ENCODE measurements at places on chromosomes 7 and 10.

DNA sequence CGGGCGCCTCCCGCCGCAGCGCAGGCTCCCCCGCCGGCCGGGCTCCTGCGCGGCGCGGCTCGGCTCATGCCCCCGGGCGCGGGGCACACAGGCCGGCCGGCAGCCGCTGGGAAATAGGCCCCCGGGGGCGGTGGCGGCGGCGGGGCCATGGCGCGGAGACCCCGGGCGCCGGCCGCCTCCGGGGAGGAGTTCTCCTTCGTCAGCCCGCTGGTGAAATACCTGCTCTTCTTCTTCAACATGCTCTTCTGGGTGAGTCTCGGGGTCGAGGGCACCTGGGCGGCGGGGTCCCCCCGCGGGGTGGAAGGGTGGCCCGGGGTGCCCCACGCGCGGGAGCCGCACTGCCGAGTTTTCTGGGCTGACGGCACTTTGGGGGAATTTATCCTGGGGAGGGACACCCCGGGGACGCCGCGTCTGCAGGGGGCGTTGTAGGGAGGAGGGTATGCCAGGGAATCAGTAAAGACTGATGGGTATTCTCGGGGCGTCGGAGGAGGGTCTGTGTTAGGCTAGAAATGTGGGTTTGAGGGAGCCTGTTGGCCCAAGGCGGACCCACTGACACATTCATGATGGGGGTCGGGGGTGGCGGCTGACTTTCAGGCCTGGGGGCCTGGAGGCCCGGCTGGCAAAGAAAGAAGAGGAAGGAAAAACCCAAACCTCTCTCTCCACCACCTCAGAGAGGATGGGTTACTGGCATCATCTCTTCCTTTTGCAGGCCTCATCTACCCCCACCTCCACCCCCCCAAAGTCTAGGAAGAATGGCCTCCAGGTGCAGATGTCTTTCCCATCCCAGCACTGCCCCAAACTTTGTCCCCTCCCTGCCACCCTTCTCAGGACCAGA lies 544 bp downstream of the TSPAN33 start:
- H3K4me1 ChIP-seq: peaks cover 11% of the 10 kb centered on the region
- no peak overlapping the region for H3K27ac ChIP-seq
- H3K27me3 ChIP-seq: peaks cover 6% of the 10 kb centered on the region
- no peak for DNase-seq

GRCh38 chr7:27581119-27581518 lies 81.6 kb downstream of the HIBADH start:
- no peaks in the 10 kb centered on the region for H3K36me3 ChIP-seq
- DNase-seq: no peak
- H3K27ac ChIP-seq: no peak overlapping the region
- no peaks in the 10 kb centered on the region for H3K4me1 ChIP-seq
- no peak overlapping the region for H3K4me3 ChIP-seq
- H3K27me3 ChIP-seq: no peaks in the 10 kb centered on the region

DNA sequence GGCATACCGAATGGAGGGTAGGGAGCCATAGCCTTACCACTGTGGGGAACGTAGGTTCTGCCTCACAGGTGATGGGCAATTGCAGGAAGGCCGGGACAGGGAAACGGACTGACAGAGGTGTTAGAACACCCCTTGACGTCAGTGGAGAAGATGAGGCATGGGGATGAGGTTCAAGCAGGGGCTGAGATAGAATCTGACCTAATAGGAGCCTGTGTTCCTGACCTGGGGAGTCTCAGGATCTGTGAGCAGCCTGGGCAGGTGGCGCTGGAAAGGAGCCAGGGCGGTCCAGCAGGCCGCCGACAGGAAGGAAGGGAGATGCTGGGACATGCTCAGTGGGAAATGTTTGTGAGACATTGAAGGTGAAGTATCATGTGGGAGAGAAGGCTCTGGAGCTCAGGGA lies 109.4 kb downstream of the WDFY4 start:
- H3K4me3 ChIP-seq: no peak overlapping the region
- peaks cover 15% of the 10 kb centered on the region for H3K4me1 ChIP-seq
- no peaks in the 10 kb centered on the region for H3K36me3 ChIP-seq
- no peak overlapping the region for H3K27ac ChIP-seq

DNA sequence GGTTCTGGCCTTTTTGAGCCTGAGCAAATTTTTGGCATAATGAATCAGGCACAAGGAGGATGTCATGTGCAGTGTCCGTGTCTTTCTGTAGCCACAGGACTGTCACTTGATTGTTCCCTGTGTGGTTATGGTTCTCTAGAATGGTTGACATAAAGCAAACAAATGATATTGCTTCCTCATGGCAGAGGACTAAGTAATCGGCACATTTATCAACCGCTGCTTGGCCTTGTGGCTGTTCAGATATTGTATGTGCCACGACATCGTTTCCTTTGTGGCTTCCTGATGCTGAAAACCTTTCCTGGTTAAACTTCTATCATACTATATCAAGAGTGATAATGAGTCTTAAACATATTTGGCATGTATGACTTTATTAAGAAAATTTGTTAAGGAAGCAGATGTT lies 598.8 kb downstream of the SUGCT start:
- no peaks in the 10 kb centered on the region for H3K27me3 ChIP-seq
- no peak overlapping the region for H3K4me3 ChIP-seq
- no peaks in the 10 kb centered on the region for H3K36me3 ChIP-seq
- peak overlapping the region; percentile 2 for H3K27ac ChIP-seq

DNA sequence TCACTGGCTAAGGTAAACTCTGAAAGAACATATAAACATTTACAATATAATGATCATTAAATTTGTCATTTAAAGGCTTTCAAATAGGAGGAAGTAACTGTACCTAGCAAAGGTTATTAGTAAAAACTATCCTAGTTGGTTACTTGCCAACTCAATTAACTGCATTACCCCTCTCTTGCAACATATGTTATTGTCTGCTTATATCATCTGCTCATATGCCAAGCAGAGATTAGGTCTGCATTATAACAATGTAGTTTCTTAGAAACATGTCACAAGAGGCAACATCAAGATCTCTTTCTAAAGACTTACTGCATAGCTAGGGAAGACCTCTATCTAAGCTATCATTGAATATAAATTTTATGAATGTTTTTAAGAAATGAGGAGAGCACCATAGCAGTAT lies 132.5 kb downstream of the RELN start:
- H3K27me3 ChIP-seq: no peaks in the 10 kb centered on the region
- no peak for DNase-seq
- no peaks in the 10 kb centered on the region for H3K4me1 ChIP-seq
- no peak overlapping the region for H3K27ac ChIP-seq
- no peak overlapping the region for H3K4me3 ChIP-seq
- H3K36me3 ChIP-seq: no peaks in the 10 kb centered on the region

GRCh38 chr10:86298501-86299001 lies 68.0 kb downstream of the GRID1 start:
- H3K4me3 ChIP-seq: no peak overlapping the region
- DNase-seq: no peak
- H3K36me3 ChIP-seq: no peaks in the 10 kb centered on the region
- no peak overlapping the region for H3K27ac ChIP-seq
- H3K27me3 ChIP-seq: no peaks in the 10 kb centered on the region

DNA sequence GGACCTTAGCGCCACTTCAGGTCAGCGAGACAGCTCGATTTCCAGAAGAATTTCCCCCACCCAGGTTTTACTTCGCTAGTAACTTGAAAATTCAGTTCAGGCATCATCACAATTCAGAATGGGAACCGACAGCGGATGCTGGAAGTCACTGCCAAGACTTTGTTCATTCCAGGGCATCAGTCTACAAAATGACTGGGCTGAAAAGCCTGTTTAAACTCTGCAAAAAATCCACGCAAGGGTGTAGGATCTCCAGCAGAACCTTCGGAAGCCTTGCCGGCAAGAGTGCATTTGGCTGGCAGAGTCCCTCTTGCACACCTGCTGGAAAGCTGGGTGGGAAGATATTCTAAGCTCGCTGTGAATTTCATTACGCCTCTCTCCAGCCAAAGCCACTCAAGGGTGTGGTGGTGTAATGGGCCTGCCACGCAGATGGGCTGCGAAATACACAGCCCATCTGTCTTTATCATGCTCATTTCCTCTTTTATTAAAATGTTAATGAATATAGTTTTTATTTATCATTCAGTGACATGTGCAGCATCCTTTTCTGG lies 672.0 kb upstream of the FOXK1 start:
- DNase-seq: no peak
- no peaks in the 10 kb centered on the region for H3K27me3 ChIP-seq
- H3K4me1 ChIP-seq: no peaks in the 10 kb centered on the region
- H3K36me3 ChIP-seq: peaks cover 4% of the 10 kb centered on the region

- H3K36me3 ChIP-seq: no peaks in the 10 kb centered on the region
- no peak for DNase-seq
- no peak overlapping the region for H3K4me3 ChIP-seq
- no peaks in the 10 kb centered on the region for H3K4me1 ChIP-seq
Observed at GRCh38 chr10:98193037-98193436, 58.6 kb downstream of the R3HCC1L start.

- DNase-seq: no peak
- no peak overlapping the region for H3K4me3 ChIP-seq
- no peaks in the 10 kb centered on the region for H3K27me3 ChIP-seq
- H3K4me1 ChIP-seq: no peaks in the 10 kb centered on the region
- no peaks in the 10 kb centered on the region for H3K36me3 ChIP-seq
- no peak overlapping the region for H3K27ac ChIP-seq
Observed at GRCh38 chr10:56319386-56319785, 41.7 kb downstream of the ZWINT start.

DNA sequence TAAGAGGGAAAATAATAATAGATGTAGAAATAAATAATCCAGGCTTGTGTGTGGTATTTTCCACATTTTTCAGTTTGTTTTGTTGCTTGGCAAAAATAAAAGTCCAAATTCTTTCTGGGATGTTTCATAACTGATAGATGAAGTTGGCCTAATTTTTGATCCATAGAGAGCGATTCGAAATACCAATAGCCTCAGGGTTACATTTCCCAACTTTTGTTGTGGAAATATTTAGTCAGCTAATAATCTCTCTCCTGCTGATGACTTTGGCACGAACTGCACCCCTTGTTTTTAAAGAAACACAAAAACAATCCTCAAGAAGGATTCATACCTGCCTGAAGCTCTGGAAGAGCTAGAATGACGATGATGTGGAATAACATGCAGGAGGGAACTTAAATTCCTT lies 483.2 kb downstream of the ADRA2A start:
- no peak overlapping the region for H3K4me3 ChIP-seq
- H3K27ac ChIP-seq: no peak overlapping the region
- H3K27me3 ChIP-seq: no peaks in the 10 kb centered on the region
- H3K36me3 ChIP-seq: no peaks in the 10 kb centered on the region
- H3K4me1 ChIP-seq: no peaks in the 10 kb centered on the region

DNA sequence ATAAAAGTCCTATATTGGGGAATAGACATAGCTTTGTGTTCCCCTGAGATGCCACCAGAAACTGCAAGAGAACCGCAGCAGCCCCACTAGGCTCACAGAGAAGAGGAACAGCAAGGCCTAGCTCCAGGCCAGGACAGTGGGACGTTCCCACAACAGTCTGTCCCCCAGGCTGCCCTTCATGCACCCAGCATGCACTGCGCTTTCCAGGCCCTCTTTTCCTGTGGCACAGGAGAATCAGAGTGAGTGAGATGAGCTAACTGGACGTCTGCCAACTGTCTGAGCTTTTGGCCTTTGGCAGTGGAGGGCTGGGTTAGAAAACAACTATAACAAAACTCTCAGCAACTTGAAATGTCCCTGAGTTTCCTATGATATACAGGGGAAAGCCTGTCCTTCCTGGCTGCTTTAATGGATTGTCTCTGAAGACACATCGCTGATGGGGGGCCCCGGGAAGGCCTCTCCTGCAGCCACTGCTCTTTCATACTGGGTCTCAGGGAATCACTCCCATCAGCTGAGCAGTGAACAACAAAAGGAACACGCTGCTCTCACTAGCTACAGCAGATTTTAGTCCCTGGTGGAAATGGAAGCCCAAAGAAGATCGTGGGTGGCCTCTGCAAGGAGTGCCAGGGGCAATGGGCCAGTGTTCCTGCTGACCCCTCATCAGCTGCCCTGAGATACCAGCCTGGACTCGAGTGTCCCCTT lies 53.5 kb downstream of the PODXL start:
- no peak overlapping the region for H3K4me3 ChIP-seq
- H3K27ac ChIP-seq: no peak overlapping the region
- H3K27me3 ChIP-seq: no peaks in the 10 kb centered on the region
- DNase-seq: no peak

DNA sequence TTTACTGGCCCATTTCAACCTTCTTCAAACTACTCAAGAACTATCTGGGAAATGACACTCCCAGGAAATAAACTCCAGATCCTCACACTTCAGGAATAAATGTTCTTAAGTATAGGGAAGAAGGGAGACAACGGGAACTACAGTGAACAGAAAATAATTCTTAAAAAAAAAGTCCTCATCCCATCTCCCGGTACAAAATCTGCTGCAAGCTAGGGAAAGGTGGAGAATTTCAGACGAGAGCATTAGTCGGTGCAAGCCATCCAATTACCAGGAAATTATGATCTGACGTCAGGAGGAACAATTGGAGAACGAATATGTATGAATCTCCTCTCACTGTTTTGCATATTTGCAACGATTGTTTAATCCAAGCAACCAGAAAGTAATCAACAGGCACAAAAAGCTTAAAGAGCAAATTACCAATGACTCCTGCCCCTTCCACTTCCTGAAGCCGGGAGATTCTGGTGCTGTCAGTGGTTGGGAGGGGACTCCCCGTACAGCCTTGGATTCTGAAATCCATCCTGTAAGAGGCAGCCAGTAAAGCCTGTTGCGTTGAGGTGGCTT lies 15.1 kb upstream of the GATA3 start:
- no peak for DNase-seq
- H3K36me3 ChIP-seq: no peaks in the 10 kb centered on the region
- no peak overlapping the region for H3K27ac ChIP-seq
- H3K4me3 ChIP-seq: no peak overlapping the region
- H3K27me3 ChIP-seq: peaks cover 50% of the 10 kb centered on the region
- peaks cover 21% of the 10 kb centered on the region for H3K4me1 ChIP-seq

- no peak for DNase-seq
- no peaks in the 10 kb centered on the region for H3K27me3 ChIP-seq
- peak overlapping the region; percentile 29 for H3K4me3 ChIP-seq
Observed at GRCh38 chr7:84790882-84791281, 396.0 kb downstream of the SEMA3D start.

- no peaks in the 10 kb centered on the region for H3K36me3 ChIP-seq
- no peak overlapping the region for H3K4me3 ChIP-seq
Observed at GRCh38 chr10:98408799-98409198, 6.2 kb downstream of the PYROXD2 start.

- no peak for DNase-seq
- H3K4me1 ChIP-seq: no peaks in the 10 kb centered on the region
- H3K4me3 ChIP-seq: no peak overlapping the region
- no peaks in the 10 kb centered on the region for H3K27me3 ChIP-seq
- H3K27ac ChIP-seq: no peak overlapping the region
Observed at GRCh38 chr10:69588358-69588757, 15.1 kb upstream of the NEUROG3 start.

DNA sequence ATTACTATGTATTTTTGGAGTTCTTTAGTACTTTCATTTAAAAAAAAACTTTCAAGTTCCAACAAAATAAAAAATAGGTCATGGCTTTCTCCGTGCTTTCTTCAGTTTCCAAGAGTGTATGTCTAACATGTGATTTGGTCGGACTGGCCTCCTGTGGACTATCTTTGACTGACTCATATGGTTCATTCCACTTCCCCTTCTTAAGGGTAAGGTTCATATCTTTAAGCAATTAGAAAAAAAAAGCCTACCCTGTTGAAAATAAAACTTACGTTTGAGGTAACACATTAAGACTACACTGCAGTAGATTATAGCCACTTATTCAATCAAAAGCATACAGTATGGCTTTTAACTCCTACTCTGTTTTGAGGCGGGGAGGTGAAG lies 112.8 kb upstream of the AHR start:
- no peak for DNase-seq
- no peaks in the 10 kb centered on the region for H3K27me3 ChIP-seq
- H3K4me1 ChIP-seq: peaks cover 9% of the 10 kb centered on the region
- no peak overlapping the region for H3K27ac ChIP-seq

GRCh38 chr10:128047351-128047750 lies 78.9 kb downstream of the MKI67 start:
- peak overlapping the region; percentile 58 for H3K4me3 ChIP-seq
- peak overlapping the region; percentile 66 for H3K27ac ChIP-seq
- no peaks in the 10 kb centered on the region for H3K36me3 ChIP-seq
- no peaks in the 10 kb centered on the region for H3K27me3 ChIP-seq
